Activated CD4-positive, alpha-beta memory T cell treated with anti-CD3 and anti-CD28 coated beads, Interleukin-2, amount 10 ng/mL, durations not matched to agents 7 days and 5 days (primary cell): ENCODE measurements at places on chromosomes 16 and 17. TPM values are rescaled to one million over a fixed set of nuclear protein-coding genes. Genes with fewer than 3 reads are reported as not detected.

WNK4 gene
- 0.18 TPM for total RNA-seq

DNA sequence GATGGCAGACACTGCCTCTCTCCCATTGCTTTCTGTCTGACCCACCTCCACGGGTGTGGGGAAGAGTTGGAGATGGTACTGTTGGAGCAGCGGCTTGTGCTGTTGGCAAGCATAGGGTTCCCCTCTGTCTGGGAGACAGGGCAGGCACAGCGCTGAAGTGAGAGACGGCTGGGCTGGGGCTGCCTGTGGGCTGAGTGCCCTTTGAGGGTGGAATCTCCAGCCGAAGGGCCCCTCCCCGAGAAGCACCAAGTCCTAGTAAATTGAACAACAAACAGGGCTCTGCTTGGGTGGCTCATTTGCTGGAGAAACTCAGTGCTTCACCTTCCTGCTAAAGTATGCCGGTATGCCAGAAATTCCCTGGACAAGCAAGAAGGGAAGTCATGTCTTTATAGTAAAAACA is 79.7 kb downstream of the KSR1 start:
- H3K4me3 ChIP-seq: no peak overlapping the region
- DNase-seq: no peak
- peaks cover 32% of the 10 kb centered on the region for H3K4me1 ChIP-seq
- no peaks in the 10 kb centered on the region for H3K36me3 ChIP-seq
- no peak overlapping the region for H3K27ac ChIP-seq

GNG13 gene
- total RNA-seq: not detected

DNA sequence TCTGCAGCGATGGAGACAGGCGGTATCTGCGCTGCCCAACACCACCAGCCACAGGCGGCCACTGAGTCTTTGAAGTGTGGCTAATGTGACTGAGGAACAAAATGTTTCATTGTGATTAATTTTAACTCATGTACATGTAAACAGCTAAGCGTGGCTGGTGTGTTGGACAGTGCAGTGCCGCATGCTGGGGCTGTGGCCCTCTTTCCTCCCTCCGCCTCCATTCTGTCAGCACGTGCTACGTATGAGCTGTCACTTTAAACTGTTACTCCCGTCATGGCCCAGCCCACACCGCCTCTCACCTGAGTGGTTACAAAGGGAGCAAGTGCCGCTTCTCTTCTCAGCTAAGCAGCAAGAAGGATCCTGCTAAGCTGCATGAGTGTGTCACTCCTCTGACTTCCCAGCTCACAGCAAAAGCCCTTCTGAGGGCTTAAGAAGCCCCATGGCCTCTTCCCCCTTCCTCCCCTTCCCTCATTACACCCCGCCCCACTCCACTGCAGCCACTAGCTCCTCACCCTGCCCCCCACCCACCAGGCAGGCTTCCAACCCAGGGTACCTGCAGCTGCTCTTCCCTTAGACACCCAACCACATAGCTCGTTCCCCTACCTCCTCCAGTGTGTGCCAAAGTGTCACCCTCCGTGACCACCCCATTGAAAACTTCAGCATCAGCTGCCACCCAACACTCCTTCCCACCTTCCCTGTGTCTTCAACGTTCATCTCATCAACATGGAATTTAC is 15.0 kb downstream of the HASPIN start:
- peak overlapping the region; percentile 7 for H3K27ac ChIP-seq
- peak; percentile 67 for DNase-seq
- peaks cover 2% of the 10 kb centered on the region for H3K27me3 ChIP-seq
- no peaks in the 10 kb centered on the region for H3K36me3 ChIP-seq

MARVELD3 gene
- 0.15 TPM for total RNA-seq

- H3K4me1 ChIP-seq: no peaks in the 10 kb centered on the region
- no peak overlapping the region for H3K27ac ChIP-seq
- peaks cover 14% of the 10 kb centered on the region for H3K27me3 ChIP-seq
- no peak for DNase-seq
- no peak overlapping the region for H3K4me3 ChIP-seq
Observed at GRCh38 chr17:73623818-73624217, 20.4 kb downstream of the SDK2 start.

GRCh38 chr16:79838496-79839259 is 238.1 kb upstream of the MAF start:
- peaks cover 10% of the 10 kb centered on the region for H3K4me1 ChIP-seq
- peaks cover 2% of the 10 kb centered on the region for H3K27me3 ChIP-seq
- H3K27ac ChIP-seq: no peak overlapping the region

GRCh38 chr16:76265434-76266045 is 11.7 kb upstream of the CNTNAP4 start:
- no peaks in the 10 kb centered on the region for H3K4me1 ChIP-seq
- no peak overlapping the region for H3K4me3 ChIP-seq
- H3K36me3 ChIP-seq: no peaks in the 10 kb centered on the region
- DNase-seq: peak; percentile 16

DNA sequence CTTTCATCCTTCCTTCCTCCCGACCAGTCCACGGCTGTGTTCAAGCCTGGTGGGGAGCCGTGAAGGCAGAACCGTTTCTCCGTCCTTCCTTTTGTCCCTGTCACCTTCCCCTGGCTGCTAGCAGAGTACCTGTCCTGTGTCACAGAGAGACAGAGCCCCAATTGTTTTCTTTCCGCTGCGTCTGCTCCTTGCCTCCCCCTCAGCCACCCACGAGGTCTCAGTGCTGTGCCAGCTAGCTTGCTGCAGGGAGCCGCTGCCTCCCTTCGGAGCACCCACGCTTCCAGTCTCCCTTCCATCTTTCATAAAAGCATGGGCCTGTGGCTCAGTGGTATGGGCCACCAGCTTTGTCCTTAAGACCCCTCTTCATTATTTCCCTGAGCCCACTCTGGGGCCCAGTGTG is 62.2 kb downstream of the MPRIP start:
- H3K27ac ChIP-seq: no peak overlapping the region
- DNase-seq: no peak
- H3K4me1 ChIP-seq: peaks cover 21% of the 10 kb centered on the region
- H3K36me3 ChIP-seq: no peaks in the 10 kb centered on the region
- no peak overlapping the region for H3K4me3 ChIP-seq

- no peak overlapping the region for H3K4me3 ChIP-seq
- H3K27me3 ChIP-seq: peaks cover 64% of the 10 kb centered on the region
- DNase-seq: no peak
- H3K27ac ChIP-seq: no peak overlapping the region
Observed at GRCh38 chr17:43984521-43984920, 19.9 kb upstream of the NAGS start.

- H3K4me3 ChIP-seq: no peak overlapping the region
- H3K27me3 ChIP-seq: peaks cover 4% of the 10 kb centered on the region
- no peak for DNase-seq
- H3K4me1 ChIP-seq: peaks cover 22% of the 10 kb centered on the region
Observed at GRCh38 chr16:47043200-47043599, 69.7 kb upstream of the DNAJA2 start.

IL17C gene
- total RNA-seq: 0.43 TPM

CACNA1G gene
- total RNA-seq: not detected

- H3K4me3 ChIP-seq: no peak overlapping the region
- DNase-seq: no peak
- H3K4me1 ChIP-seq: peaks cover 31% of the 10 kb centered on the region
- H3K27me3 ChIP-seq: no peaks in the 10 kb centered on the region
- H3K27ac ChIP-seq: no peak overlapping the region
- H3K36me3 ChIP-seq: no peaks in the 10 kb centered on the region
Observed at GRCh38 chr16:14501331-14502255, 128.5 kb downstream of the PARN start.

DNA sequence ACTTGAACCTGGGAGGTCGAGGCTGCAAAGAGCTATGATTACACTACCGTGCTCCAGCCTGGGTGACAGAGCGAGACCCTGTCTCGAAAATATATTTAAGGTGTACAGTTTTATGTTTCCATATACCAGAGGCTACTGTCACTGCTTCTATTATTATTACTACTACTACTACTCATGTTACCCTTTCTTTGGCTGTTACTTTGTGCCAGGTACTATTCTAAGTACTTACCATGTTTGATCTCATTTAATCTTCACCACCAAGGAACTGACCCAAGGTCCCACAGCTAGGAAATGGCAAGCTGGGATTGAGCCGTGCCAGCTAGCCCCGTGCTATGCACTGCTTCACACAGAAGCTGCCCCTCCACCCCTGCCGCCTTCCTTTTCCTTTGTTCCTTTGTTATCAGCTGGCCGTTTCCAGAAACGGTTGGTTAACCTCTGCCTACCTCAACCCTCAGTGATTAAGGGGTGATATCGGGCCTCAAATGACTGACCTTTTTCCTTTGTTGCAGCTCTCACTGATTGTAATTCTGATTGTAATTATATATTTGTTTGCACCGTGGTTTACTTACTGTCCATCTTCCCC is 78.4 kb downstream of the ABCC1 start:
- H3K27ac ChIP-seq: no peak overlapping the region
- H3K36me3 ChIP-seq: peaks cover 21% of the 10 kb centered on the region
- peaks cover 54% of the 10 kb centered on the region for H3K4me1 ChIP-seq

GRCh38 chr16:70574595-70575271 is 51.1 kb downstream of the SF3B3 start:
- H3K27ac ChIP-seq: no peak overlapping the region
- no peak overlapping the region for H3K4me3 ChIP-seq
- peaks cover 50% of the 10 kb centered on the region for H3K36me3 ChIP-seq
- no peak for DNase-seq

DNA sequence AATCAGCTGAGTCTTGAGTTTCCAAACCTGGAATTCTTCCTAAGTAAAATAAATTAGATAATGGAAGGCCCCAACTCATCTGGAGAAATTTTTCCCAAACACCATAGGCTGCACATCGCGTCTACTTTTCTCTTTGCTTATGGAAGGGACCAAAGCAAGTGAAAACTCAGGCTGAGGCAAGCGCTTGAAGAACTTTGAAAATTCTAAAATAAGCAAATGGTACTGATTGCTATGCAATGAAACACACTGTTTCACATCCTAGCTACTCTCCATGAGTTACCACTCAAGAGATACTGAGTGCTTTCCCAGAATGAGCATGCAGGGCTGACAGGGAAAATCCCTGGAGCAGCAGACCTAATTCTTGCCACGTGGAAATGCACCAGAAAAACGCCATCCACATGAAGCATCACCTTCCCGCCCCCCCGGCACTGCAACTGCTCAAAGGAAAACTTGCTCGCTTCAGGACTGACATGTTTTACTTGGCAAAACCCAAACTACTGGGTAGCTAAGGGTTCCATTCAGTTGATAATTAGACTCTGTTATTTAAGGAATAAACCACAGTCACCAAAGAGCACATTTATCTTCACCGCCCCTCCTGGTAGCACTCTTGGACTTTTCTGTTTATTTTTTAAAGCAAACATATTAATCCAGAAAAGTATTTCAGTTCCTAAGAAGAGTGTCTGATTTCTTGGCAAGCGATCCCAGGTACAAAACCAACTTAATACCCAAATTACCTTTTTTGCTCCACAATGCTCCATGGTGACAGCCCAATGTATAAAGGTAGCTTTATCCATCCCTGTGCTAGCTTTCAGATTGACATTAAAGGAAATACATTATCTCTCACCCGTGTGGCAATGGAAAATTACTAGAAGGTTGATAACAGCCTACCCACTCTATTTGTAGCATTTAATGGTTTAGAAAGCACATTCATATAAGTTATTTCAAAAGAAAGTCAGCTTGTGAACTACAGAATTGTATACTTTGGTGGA is 62.5 kb downstream of the WDR59 start:
- H3K4me1 ChIP-seq: no peaks in the 10 kb centered on the region
- no peak for DNase-seq
- H3K27me3 ChIP-seq: no peaks in the 10 kb centered on the region

- H3K27me3 ChIP-seq: peaks cover 6% of the 10 kb centered on the region
- DNase-seq: no peak
- H3K4me1 ChIP-seq: peaks cover under 1% of the 10 kb centered on the region
- no peaks in the 10 kb centered on the region for H3K36me3 ChIP-seq
- no peak overlapping the region for H3K27ac ChIP-seq
Observed at GRCh38 chr17:80029258-80029974, 6.3 kb downstream of the TBC1D16 start.

- H3K36me3 ChIP-seq: no peaks in the 10 kb centered on the region
- no peak for DNase-seq
- H3K27me3 ChIP-seq: no peaks in the 10 kb centered on the region
- H3K4me3 ChIP-seq: no peak overlapping the region
Observed at GRCh38 chr16:78996790-78997189, 603.7 kb downstream of the MAF start.

GRCh38 chr17:4839965-4840892 is 7.1 kb downstream of the MINK1 start:
- H3K27ac ChIP-seq: no peak overlapping the region
- no peak overlapping the region for H3K4me3 ChIP-seq
- peaks cover 50% of the 10 kb centered on the region for H3K4me1 ChIP-seq
- DNase-seq: no peak

- no peak overlapping the region for H3K4me3 ChIP-seq
- H3K36me3 ChIP-seq: no peaks in the 10 kb centered on the region
- no peaks in the 10 kb centered on the region for H3K27me3 ChIP-seq
- H3K27ac ChIP-seq: no peak overlapping the region
- no peaks in the 10 kb centered on the region for H3K4me1 ChIP-seq
Observed at GRCh38 chr16:73998707-73999106, 297.9 kb upstream of the PSMD7 start.

GRCh38 chr17:11406716-11407115 is 165.7 kb downstream of the SHISA6 start:
- H3K4me3 ChIP-seq: no peak overlapping the region
- H3K4me1 ChIP-seq: no peaks in the 10 kb centered on the region
- H3K27ac ChIP-seq: no peak overlapping the region
- no peaks in the 10 kb centered on the region for H3K27me3 ChIP-seq

TBC1D3I gene
- 0.76 TPM for total RNA-seq

DNA sequence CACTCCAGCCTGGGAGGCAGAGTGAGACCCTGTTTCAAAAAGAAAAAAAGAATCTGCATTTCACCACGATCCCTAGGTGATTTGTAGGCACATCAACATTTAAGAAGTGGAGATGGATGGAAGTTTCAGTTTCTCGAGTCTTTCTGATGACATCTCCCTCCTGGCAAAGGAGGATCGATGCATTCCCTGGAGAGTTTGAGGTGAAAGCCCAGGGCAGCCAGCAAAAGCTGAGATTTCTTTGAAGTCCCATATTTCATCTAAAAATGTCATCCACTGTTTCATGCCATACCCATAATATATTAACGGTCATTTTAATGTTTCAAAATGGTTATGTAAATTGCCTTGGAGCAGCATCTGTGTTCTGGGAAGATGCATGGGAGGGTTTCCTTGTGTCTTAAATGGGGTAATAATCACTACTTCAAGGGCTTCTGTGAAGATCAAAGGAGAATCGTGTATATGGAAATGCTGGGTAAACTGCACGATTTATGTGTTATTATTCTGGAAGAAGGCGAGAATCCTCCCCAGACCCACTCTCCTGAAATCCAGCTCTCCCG is 63.4 kb downstream of the KATNIP start:
- H3K4me3 ChIP-seq: no peak overlapping the region
- no peaks in the 10 kb centered on the region for H3K36me3 ChIP-seq
- DNase-seq: no peak
- no peaks in the 10 kb centered on the region for H3K4me1 ChIP-seq
